Left lung (tissue), 14 donors: ENCODE measurements at places on chromosomes 5 and 9.
A peak's percentile ranks its signal among the peaks of the same experiment; 100 is the strongest.

GRCh38 chr9:69885474-69885929 lies 64.9 kb downstream of the CFAP95 start:
- no peak for DNase-seq

- no peak for DNase-seq
Measured at GRCh38 chr5:123754908-123755307, 242.9 kb downstream of the CSNK1G3 start.

DNA sequence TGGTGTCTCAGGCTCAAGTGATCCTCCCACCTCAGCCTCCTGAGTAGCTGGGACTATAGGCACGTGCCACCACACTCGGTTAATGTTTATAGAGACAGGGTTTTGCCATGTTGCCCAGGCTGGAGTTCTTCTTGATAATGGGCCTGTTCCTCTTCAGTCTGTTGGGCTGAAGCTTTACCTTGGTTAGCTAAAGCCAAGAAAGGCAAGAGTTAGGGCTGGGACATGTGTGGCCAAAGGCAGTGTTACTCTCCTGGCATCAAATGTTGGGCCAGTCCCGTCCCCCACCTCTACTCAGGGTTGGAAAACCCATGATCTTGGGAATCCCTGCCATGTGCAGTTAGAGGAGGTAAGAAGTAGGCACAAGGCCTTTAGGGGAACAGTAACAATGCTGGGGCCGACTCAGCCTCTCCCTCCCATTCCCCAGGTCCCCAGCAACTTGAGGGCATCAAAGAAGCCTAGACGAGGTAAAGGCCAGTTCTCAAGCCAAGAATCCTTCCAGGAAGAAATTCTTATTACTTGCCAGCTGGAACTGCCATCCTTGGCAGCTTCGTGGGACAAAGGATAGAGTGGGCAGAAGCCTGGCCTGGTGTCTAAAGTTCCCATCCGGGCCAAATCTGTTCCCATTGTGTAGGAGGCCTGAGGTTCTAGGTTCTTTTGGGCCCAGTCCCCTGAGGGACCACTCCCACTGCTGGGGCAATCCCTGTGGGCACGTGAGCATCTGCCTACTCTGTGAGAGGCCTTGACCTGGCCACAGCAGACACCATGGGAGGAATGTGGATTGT lies 4.5 kb downstream of the EGR1 start:
- no peak for DNase-seq

GRCh38 chr5:66617991-66618768 lies 22.0 kb downstream of the MAST4 start:
- no peak for DNase-seq

- no peak for DNase-seq
Measured at GRCh38 chr5:125659316-125660023, 763.7 kb upstream of the GRAMD2B start.

DNA sequence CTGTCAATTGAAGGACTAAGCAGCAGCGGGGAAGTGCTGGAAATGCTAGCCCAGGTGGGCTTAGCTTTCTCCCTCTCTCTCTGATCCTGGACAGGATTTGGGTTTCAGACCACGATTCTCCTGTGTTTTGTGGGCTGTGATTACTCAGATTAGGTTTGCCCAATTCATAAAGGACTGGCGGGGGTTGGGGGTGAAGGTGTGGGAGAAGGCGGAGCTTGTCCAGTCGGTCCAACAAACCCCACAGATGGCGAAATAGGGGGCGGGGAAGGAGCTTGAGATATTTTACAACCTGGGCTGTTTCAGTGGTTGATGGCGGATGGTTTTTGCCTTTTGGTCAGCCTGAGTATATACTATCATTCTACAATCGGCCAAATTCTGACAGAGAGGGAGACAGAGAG lies 35.2 kb downstream of the PCDHAC2 start:
- peak; percentile 68 for DNase-seq
